ENCODE measurements at places on chromosomes 6 and 20. TPM values are rescaled to one million over a fixed set of nuclear protein-coding genes. Genes with fewer than 3 reads are reported as not detected.

The ADGRG6 gene
- total RNA-seq, result 1.6 TPM

The MAP1LC3A gene
- 1.4 TPM for total RNA-seq

The AVP gene
- total RNA-seq, result not detected

The FRMD1 gene
- not detected for total RNA-seq

The CAGE1 gene
- total RNA-seq, result 0.18 TPM

The ECT2L gene
- not detected for total RNA-seq

The TRIM10 gene
- total RNA-seq, result not detected

The ZSCAN31 gene
- 0.68 TPM for total RNA-seq

The C20orf144 gene
- 0.21 TPM for total RNA-seq

The FHL5 gene
- total RNA-seq, result not detected

The ANGPT4 gene
- total RNA-seq, result not detected

The ULBP2 gene
- 0.40 TPM for total RNA-seq

The OR10C1 gene
- not detected for total RNA-seq

The SPINT3 gene
- not detected for total RNA-seq

The TAAR8 gene
- not detected for total RNA-seq
